ENCODE measurements at places on chromosomes 7 and 10.

GRCh38 chr7:40802497-40802896, 667.7 kb downstream of the SUGCT start:
- DNase-seq, result no peak

DNA sequence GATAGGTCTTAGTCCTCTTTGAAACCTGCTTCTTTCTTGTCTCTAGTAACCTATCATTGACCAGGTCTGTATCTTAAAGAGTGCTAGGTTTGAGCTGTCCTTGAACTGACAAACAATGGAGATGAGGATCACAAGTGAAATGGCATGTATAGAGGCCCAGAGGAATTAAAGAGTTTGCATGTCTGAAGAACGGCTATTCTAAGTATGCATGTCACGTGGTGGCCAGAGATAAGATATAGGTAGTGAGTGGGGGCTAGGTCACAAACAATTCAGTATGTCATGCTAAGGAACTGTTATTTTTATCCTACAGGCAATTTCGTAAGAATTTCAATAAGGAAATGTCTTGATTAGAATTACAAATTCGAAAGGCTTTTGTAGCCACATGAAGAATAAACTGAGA, 95.3 kb downstream of the SUGCT start:
- no peak for DNase-seq

- no peak for DNase-seq
These were observed 298.6 kb upstream of the AKR1E2 start for GRCh38 chr10:4527281-4527970.

DNA sequence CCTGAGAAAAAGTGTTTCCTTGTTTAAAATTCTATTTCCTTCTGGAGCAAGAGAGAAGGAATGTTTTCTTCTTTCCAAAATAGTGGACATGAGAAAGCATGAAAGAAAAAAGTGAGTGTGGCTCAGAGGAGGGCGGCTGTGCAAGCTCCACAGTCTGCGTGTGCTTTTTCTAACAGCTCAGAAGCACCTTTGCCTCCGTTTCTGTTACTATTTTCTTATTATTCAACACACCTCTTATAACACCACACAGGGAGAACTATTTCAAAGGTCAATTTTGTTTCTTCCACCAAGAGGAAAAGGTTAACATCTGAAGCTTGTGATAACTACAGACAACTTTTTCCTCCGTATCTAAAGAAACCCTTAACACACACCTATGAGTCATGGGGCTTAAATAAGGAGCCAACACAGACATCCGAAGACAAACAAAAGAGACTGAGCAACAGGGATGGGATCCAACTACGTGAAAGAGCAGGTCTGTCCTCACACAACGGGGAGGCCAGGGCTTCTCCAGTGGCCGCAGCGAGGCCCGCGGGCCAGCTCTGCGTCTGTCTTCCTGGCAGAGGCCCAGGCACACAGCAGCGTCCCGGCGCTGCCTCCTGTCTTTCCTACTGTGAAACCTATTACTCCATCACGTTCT, 36.2 kb upstream of the NCAPG2 start:
- no peak for DNase-seq

- no peak for DNase-seq
These were observed 319.2 kb downstream of the PARD3 start for GRCh38 chr10:34495938-34496337.

- DNase-seq, result no peak
These were observed 197.4 kb downstream of the RNLS start for GRCh38 chr10:88385601-88386203.

DNA sequence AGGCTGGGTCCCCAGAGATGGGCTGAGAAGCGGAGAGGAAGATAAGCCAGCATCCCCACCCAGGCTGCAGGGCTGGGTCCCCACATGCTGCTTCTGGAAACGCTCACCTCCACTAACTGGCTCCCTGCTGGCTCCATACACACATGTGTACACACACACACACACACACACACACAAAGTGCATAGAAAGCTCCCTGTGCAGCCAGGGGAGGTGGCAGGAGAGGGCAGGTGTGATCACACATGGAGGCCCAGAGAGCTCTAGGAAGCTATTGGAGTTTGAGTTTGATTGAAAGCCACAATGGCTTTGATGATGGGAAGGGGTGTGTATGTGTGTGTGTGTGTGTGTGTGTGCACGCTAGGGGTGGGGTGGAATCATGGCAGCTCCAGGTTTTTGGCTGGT, 29.3 kb downstream of the CXCL12 start:
- no peak for DNase-seq

DNA sequence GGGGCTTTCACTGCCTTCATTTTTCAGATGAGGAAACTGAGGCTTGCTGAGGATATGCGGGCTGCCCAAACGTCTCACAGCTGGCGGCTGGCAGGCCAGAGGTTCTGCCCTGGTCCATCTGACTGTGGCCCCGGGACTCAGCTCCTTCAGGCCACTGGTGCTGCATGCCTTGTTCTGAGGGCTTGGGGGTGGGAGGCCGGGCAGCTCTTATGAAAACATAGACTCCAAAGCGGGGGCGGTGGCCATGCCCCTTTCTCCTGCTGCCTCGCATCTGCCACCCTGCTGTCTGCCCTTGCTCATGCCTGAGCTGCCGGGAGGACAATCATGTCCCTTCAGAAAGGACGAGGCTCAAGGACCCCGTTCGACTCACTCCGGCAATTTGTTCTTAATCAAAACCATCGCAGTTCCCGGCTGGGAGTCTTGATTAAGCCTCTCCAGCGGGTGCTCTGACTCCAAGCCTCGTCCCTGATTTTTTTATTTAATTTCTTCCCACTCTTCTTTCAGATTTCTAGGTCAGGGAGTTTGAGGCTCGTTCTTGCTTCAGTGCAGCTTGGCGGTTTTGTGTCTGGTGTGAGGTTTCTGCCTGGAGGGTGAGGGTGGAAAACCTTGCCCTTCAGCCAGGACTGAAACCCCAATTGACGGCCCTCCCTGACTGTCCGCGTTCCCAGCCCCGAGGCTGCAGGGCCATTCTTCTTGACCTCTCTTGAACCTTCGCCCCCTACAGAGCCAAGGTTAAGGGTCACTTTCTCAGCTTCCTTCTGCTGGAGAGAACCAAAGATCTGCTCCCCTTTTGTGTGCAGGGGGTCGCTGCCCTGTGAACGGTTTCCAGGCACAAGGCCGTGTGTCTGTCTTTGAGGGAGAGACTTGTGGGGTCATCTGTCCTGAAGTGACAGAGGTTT, 120.8 kb downstream of the DNAJB6 start:
- DNase-seq, result no peak

DNA sequence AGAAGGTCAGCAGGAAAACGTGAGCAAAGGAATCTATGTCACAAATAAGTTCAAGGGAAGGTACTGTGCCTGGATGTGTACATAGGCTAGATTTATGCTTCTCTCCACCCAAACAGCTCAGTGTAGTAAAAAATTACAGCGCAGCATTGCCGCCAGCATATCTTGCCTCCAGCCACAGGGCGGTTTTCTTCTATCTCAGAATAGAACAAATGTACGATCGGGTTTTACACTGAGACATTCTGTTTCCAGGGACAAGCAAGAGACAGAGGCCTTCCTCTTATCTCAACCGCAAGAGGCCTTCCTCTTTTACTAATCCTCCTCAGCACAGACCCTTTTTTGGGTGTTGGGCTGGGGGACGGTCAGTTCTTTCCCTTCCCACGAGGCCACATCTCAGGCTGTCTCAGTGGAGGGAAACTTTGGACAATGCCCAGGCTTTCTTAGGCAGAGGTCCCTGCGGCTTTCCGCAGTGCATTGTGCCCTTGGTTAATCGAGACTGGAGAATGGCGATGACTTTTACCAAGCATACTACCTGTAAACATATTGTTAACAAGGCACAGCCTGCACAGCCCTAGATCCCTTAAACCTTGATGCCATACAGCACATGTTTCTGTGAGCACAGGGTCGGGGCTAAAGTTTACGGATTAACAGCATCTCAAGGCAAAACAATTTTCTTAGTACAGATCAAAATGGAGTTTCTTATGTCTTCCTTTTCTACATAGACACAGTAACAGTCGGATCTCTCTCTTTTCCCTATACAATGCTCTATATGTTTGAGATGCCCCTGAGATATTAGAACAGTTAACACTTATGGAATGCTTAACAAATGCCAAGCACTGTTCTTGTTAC, 11.6 kb upstream of the ABHD11 start:
- DNase-seq, result no peak

GRCh38 chr7:142703655-142704305, 45.5 kb upstream of the PRSS1 start:
- no peak for DNase-seq

DNA sequence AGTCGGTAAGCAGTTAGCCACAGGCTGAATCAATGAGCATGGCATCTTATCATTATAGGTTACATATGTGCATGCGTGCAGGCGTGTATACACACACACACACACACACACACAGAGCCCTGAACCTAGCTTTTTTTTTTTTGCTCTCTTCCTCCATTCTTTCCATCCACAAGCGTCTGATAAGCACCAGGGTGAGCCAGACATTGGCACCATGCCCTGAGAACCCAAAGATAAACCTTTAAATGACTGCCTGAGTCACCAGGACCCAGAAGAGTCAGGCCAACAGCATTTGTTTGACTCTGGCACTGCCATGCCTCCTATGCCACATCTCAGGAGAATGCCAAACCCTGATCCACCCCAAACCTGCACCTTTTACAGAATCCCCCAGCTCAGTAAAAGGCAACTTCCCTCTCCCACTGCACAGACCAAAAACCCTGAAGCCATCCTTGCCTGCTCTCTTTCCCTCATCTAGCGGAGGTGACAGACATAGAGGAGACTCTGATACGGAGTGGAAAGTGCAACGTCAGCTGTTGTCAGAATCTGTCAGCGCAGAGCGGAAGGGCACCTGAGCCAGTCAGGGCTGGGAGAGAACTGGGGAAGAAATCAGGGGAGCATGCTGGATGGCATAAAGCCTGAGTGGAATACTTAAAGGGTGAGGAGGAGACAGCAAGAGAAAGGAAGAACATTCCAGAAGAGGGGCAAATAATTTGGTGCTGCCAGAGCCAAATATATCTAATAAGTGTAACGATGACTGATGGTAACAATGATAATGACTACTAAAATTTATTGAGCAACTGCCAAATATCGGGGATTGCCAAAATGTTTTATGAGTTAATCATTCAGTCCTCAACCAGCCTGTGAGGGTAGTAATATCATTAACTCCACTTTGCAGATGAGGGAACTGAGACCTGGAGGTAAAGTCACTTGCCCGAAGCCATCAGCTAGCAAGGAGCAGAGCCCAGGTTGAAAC, 3.2 kb downstream of the PARP12 start:
- no peak for DNase-seq

- DNase-seq, result no peak
These were observed 137.6 kb downstream of the C10orf105 start for GRCh38 chr10:71582019-71582418.

All from NCI-H2081 treated with DMSO at 0.1 percent for 48 hours (cell line).